Hematopoietic multipotent progenitor cell treated with erythropoietin and hydrocortisone succinate and interleukin-3 and kit ligand, for 15 days (in vitro differentiated cells): ENCODE measurements at places on chromosomes 5 and 9.

- no peak for DNase-seq
Observed at GRCh38 chr5:153718713-153719112, 228.2 kb downstream of the GRIA1 start.

DNA sequence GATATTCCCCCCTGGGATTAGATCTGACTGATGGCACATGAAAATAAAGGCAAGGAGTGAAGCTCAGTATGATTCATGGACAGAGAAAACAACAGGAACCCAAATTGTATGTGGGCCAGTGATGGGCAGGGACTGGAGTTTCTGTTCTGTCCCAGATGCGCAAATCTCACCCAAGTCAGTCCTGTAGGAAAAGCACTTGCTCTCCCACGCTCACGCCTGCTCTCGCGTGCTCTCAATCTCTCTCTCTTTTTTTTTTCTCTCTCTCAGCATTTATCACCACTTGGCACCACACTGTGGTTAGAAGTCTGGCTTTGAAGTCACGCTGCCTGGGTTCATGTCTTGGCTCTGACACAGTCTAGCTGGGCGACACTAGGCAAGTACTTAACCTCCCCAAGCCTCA is 106.5 kb upstream of the LRRTM2 start:
- no peak for DNase-seq

DNA sequence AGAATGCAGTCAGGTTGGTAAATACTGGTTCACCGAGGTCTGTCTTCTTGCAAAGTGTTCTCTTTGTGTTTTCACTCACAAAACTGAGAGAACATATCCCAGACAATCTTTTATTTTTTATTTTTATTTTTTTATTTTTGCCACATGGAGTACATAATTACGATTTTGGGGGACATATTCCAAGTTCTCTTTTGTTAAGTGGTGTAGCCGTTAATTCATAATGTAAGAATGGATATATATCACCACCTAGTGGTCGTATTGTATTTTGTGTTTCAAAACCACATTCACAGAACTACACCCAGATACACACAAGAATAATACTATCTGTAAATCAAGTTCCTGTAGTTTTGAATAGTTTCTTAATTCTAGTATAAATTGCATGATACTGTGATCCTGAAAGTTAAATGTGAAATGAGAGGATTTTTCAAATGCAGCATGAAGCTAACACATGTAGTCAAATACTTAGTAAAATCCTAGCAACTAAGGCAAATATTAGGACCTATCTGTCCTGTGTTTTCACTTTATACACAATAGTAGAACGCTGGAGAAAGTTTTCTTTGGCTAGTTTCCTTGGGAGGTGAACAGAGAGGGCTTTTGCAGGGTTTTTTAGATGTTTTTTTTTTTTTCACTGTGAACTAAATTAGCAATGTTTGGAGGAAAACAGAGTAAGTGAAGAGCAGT is 92.7 kb downstream of the VCAN start:
- peak; percentile 4 for DNase-seq

DNA sequence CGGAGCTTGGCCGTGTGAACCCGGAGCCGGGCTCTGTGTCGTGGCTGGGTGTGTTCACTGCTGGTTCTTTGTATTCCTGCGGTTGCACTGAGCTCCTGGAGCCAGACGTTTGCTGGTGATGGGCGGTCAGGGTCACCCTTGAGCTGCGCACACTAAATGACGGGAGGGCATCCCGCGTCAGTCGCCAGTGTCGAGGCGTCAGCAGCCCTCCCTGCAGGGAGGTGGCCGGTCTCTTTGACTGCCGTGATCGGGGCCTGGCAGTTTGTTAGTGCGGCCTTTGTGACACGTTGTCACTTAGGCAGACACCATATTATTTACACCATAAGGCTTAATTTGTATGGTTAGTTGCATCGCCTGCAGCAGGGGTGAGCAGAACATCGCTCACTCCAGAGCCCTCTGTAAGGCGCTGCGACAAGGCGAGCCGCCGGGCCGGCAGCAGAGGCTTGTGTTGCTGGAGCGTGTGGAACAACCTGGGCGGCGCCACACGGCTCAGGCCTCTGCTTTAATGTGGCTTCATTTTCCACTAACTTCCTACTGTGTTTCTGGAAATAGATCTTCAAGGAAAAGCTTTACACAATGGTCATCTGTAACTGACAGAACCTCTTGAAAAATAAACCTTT is 8.3 kb downstream of the NDUFS6 start:
- no peak for DNase-seq

GRCh38 chr5:16837305-16837704 is 98.8 kb downstream of the MYO10 start:
- DNase-seq, result no peak

DNA sequence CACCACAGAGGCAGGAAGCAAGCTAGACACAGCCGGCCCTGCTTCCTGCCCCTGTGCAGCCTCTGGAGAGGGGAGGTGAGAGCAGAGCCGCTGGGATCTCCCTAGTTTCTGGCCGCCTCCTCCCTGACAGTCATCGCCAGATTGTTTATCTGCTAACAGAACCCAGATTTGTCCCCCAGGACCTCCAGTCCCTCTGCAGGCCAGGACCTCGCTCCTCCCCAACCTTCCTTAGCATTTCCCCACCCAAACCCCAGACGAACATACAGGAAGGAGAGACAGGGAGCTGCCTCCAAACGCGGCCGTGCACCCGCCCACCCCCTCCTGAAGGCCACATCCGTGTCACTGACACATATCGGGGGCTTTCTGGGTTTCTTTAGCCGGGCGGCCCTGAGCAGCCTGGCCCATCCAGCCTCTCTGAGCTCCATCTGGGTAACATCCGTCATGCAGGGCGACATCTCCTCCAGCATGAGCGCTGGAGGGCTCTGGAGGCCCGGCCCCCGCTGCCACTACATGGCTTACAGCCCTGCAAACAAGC is 47.5 kb downstream of the DBH start:
- DNase-seq, result no peak

DNA sequence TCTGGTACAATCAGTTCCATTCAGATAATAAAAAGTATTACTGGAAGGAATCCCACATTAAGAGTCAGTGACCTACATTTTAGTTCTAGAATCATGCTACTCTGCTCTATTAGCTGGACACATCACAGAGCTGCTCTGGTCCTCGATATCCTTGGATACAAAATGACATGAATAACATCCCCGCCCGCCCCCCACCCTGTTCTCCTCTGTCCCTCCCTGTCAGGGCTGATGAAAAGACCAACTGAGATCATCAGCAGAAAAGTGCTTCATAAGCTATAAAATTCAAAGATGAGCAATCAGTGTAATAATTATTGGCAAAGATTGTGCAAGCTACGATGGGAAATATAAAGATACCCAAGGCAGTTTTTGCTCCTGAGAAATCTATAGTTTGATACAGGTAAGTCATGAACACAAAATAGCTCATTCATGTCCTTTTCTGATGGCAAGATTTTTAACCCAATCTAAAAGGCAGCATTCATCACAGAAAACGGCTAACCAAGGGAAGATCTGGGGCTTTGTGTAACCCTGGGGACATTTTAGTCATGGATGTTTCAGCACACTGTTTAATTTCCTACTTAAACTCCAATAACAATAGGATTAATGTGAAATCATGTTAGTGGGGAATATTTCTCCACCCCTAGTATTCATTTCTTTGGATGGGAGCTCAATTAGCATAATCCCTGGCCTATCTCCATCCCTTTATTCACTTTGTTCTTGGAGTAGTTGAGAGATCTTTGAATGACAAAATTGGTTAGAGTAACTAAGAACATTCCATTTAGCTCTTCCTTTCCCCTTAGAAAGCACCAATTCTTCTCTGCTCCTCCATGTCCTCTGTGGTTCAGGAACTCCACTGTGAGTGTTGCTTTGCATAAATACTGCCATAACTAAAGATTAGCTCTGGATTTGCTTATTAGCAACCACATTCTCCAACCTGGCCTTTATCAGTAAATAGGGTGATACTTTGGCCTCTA is 459.4 kb upstream of the GRIA1 start:
- no peak for DNase-seq

DNA sequence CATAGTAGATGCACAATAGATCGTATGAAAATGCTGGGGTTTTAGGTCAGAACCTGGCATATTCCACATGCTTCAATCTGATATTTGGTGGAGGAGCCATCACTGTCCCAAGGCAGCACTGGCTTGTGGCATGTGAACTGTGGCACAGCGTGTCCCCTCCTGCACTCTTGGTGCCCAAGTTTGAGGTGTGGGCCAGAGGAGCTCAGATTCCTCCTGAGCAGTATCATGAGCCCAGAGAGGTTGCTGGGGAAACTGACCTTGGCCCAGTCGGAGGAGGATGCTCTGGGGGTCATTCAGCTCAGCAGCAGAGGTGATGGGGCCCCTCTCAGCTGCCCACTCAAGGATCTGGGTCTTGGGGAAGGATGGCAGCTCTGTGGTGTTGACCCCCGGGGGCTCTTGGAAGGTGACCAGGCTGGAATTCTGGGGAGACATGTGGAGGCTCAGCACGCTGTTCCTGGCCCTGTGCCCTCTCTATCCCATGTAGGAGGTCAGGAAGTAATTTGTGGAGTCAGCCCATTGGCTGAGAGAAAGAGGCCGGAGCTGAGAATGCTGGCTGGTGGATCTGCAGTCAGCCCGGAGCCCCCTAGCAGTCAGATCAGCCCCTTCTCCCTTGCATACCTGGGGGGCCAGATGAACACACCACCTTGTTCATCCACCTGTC is 23.7 kb downstream of the FPGS start:
- no peak for DNase-seq

DNA sequence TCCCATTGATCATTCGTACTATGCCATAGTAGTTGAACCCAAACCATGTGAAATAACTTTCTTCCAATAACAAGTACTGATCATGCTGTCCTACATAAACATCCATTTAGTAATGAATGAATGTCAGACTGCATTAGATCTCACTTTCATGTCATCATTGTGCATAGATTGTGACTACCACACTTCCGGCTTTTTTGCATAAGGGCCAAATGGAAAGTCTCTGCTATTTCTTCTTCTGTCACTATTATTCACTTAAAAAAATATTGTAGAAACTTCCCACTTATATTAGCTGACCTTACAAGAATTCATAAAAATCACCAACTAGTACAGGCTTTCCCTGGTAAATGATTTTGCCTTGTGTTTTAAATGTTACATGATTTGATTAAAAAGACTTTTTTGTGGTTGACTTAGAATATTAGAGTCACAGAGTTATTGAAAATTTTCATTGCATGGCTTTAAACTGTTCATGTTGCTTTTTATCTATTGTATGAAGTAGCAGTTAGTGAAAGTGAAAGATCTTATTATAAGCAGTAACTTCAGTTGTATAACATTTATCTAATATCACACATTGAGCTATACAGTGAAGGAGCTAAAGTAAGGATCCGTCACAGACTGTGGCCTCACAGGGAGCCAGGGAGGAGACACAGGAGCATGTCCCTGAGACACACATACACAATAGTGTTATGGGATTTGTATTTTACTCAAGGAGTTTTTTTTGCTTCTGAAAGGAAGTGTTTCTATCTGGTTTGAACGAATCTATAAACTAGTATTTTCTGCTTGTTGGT is 33.9 kb downstream of the LMNB1 start:
- DNase-seq, result peak; percentile 30

DNA sequence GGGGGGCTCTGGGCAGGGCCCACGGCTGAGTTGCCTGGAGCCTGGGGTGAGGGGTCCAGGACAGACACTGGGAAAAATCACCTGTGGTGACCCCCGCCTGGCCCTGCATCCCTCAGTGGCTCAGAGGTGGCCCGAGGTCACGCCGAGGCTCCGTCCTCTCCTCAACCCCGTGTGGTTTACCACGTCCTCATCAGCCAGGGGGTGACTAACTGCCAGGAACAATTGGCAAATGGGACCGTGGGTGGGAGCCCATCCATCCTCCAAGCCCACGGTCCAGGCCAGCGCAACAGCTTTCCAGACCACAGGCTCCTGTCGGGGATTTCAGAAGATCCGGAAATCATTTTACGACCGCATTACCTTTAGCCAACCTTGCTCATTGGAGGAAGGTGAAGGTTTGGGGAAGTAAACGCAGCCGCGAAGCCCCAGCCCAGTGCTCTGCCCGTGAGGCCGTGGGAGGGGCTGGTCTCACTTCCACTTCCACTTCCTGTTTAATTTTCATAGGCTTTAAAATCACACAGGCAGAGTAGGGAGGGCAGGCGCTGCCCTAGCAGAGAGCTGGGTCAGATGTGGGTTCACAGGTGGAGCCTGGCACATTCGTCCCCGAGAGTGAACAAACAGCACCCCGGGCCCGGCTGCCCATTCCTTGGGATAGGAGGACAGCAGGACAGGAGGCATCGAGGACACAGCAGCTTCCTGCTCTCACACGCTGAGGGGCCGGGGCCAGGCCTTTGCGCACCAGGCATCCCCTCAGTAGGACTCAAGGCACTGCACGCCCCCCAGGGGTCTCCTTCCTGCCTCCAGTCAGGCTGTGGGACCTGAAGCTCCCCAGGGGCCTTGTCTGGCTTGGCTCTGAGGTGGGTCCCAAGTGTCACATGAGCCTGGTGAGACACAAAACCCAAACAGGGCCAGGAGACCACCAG is 19.8 kb upstream of the SLC9A3 start:
- DNase-seq, result no peak

- no peak for DNase-seq
Observed at GRCh38 chr5:170623576-170624181, 119.9 kb downstream of the KCNIP1 start.

- DNase-seq, result peak; percentile 6
Observed at GRCh38 chr9:107246259-107247254, 36.5 kb upstream of the RAD23B start.

- DNase-seq, result no peak
Observed at GRCh38 chr9:87498811-87499360, 1.2 kb downstream of the DAPK1 start.

- DNase-seq, result no peak
Observed at GRCh38 chr9:89734600-89735041, 129.8 kb downstream of the GADD45G start.

- DNase-seq, result no peak
Observed at GRCh38 chr5:68548959-68549676, 333.6 kb downstream of the PIK3R1 start.

DNA sequence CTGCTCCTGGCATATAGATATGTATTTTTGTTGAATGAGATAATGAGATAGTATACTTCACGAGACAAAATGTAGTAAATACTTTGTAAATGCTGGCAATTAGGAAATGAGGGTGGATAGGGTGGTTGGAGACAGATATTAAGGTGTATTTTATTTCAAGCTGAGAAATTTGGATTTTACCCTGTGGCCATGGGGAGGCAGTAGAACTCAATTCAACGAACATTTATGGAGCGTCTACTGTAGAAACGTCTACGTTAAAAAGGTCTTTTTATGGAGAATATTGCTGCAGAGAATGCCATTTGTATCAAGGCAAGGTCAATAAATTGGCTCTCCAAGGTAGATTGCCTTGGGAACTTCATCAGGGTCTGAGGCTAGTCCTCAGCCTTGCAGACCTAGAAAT is 21.5 kb upstream of the RALGPS1 start:
- no peak for DNase-seq

DNA sequence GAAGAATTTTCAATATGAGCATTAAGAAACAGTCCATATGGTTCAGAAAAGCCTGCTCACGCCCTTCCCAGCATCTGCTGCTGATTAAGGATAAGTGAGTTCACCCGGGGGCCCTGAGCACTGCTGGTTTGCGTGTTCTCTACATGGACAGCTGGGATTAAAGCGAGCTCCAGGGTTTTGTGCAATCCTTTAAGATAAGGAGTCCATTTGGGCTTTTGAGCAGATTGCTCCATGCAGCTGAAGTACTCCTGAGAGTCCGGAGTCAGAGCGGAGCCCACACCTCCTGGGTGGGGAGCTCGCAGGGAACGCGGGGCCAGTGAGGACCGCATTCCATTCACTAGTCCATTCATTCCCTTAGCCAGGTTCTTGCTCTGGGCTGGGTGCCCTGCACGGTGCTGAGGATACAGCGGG is 149.3 kb upstream of the COL5A1 start:
- no peak for DNase-seq
